HepG2 (cell line): ENCODE measurements at places on chromosomes 16 and 17. TPM values are rescaled to one million over a fixed set of nuclear protein-coding genes. Genes with fewer than 3 reads are reported as not detected.

- peaks cover 52% of the 10 kb centered on the region; the same call in 2 of the 3 replicates for H3K36me3 ChIP-seq
- no peak overlapping the region for H3K4me3 ChIP-seq
- H3K27me3 ChIP-seq, result no peaks in the 10 kb centered on the region
- DNase-seq, result no peak
Observed at GRCh38 chr17:35641032-35641431, 53.9 kb downstream of the AP2B1 start.

DNA sequence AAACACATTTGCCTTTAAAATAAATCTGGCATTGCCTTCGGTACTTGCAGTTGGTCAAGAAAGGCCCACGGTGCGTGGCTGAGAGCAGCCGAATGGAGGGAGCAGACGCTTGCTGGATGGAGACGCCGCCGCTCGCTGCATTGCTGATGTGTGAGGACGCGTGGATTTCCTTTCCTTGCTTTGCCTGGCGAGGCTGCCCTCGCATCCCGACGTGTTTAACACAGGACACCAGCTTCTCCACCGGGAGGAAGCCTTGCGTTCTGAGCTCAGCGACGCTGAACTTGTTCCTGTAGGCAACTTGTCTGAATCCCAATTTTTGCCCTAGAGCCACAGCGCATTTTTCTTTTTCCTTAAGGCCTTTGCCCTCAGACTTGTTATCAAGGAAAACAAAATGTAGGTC lies 45.8 kb downstream of the COX4I1 start:
- H3K27me3 ChIP-seq, result peaks cover 6% of the 10 kb centered on the region; the same call in 1 of the 3 replicates
- H3K36me3 ChIP-seq, result no peaks in the 10 kb centered on the region
- H3K4me1 ChIP-seq, result peaks cover 61% of the 10 kb centered on the region
- H3K4me3 ChIP-seq, result no peak overlapping the region
- DNase-seq, result no peak

- H3K27me3 ChIP-seq, result peaks cover 73% of the 10 kb centered on the region
- no peaks in the 10 kb centered on the region for H3K36me3 ChIP-seq
- H3K27ac ChIP-seq, result no peak overlapping the region
- H3K4me3 ChIP-seq, result no peak overlapping the region
- no peak for DNase-seq
Observed at GRCh38 chr17:38578229-38579082, 27.3 kb downstream of the SRCIN1 start.

- peaks cover 68% of the 10 kb centered on the region for H3K4me1 ChIP-seq
- DNase-seq, result peak; percentile 58
- no peaks in the 10 kb centered on the region for H3K27me3 ChIP-seq
- peak overlapping the region; percentile 96 for H3K27ac ChIP-seq
Observed at GRCh38 chr17:46191322-46192188, 1.7 kb downstream of the KANSL1 start.

DNA sequence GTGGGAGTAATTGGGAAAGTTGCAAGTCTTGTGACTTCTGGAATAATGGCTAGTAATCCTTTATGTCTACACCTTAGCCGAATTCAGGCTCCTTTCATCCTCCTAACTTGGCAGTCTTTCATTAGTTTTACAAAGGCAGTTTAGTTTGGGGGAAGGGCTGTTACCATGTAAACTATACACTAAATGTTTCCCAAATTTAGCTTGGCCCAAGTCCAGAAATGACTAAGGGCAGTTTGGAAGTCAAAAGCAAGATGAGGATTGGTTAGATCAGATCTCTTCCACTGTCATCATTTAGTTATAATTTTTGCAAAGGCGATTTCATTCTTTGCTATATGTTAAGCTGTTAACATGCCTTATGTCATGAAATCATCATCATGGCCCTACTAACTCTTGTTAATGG lies 115.4 kb upstream of the CACNG3 start:
- peaks cover 2% of the 10 kb centered on the region; the same call in 1 of the 2 replicates for H3K27me3 ChIP-seq
- H3K4me3 ChIP-seq, result no peak overlapping the region
- no peak for DNase-seq
- H3K27ac ChIP-seq, result no peak overlapping the region
- no peaks in the 10 kb centered on the region for H3K36me3 ChIP-seq
- no peaks in the 10 kb centered on the region for H3K4me1 ChIP-seq

DNA sequence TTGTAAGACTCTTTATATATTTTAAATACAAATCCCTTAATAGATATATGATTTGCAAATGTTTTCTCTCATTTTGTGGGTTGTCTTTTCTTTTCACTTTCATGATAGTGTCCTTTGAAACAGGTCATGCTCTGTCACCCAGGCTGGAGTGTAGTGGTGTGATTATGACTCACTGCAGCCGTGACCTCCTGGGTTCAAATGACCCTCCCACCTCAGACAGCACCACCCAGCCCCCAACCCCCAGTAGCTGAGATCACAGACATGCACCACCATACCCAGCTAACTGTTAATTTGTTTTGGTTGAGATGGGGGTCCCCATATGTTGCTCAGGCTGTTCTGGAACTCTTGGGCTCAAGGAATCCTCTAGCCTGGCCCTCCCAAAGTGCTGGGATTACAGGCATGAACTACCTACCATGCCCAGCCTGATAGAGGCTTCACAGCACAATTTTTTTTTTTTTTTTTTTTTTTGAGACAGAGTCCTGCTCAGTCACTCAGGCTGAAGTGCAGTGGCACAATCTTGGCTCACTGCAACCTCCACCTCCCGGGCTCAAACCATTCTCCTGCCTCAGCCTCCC lies 18.5 kb upstream of the TMIGD1 start:
- peak overlapping the region; percentile 40 for H3K27ac ChIP-seq
- H3K36me3 ChIP-seq, result no peaks in the 10 kb centered on the region
- peak; percentile 57 for DNase-seq
- H3K4me1 ChIP-seq, result peaks cover 52% of the 10 kb centered on the region
- H3K4me3 ChIP-seq, result no peak overlapping the region
- H3K27me3 ChIP-seq, result no peaks in the 10 kb centered on the region

GRCh38 chr16:10045947-10046346 lies 136.3 kb downstream of the GRIN2A start:
- H3K4me1 ChIP-seq, result no peaks in the 10 kb centered on the region
- no peak overlapping the region for H3K27ac ChIP-seq
- no peaks in the 10 kb centered on the region for H3K36me3 ChIP-seq
- no peaks in the 10 kb centered on the region for H3K27me3 ChIP-seq

GRCh38 chr16:81485824-81486539 lies 41.4 kb downstream of the CMIP start:
- no peak overlapping the region for H3K27ac ChIP-seq
- H3K4me1 ChIP-seq, result peaks cover 66% of the 10 kb centered on the region
- peaks cover 45% of the 10 kb centered on the region for H3K36me3 ChIP-seq
- H3K4me3 ChIP-seq, result no peak overlapping the region
- DNase-seq, result no peak

- peak; percentile 56 for DNase-seq
- H3K36me3 ChIP-seq, result no peaks in the 10 kb centered on the region
- peaks cover 6% of the 10 kb centered on the region; the same call in 1 of the 2 replicates for H3K4me1 ChIP-seq
Observed at GRCh38 chr16:55842369-55843104, 9.6 kb upstream of the CES1 start.

DNA sequence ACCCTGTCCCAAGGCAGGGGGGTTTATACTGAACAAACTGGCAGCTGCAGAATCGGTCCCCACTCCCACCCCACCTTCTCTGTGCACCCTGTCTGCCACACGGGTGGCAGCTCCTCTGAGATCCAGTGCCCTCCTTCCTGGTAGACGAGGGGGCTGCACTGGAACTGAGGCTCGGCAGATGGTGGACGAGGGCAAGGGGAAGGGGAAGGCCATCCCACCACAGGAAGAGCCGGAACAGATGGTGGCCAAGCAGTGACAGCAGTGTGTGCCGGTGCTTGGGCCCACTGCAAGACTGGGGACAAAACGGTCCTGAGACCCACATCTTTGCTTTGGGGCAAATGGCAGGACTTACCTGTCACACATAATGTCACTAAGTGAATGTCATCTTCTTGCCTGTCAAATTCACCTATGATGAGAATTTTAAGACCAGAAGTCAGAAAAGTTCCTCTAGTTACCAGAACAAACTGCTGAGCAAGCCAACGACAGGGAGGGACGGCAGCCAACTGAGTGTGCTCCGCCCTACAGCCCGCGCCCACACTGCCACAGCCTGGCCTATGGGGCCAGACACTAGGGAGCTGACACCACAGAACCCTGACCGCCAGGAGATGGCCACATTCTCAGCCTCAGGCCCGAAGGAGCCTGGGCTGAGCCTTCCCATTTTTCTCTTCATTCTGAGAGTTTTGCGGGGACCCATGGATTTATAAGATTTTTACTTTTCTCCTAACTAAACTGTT lies 14.4 kb downstream of the NTAN1 start:
- no peaks in the 10 kb centered on the region for H3K4me1 ChIP-seq
- H3K36me3 ChIP-seq, result peaks cover 38% of the 10 kb centered on the region
- DNase-seq, result no peak

GRCh38 chr16:27841061-27841801 lies 222.3 kb downstream of the GSG1L start:
- DNase-seq, result no peak
- H3K4me3 ChIP-seq, result no peak overlapping the region
- no peak overlapping the region for H3K27ac ChIP-seq

- no peaks in the 10 kb centered on the region for H3K36me3 ChIP-seq
- H3K4me3 ChIP-seq, result no peak overlapping the region
- no peaks in the 10 kb centered on the region for H3K27me3 ChIP-seq
- no peaks in the 10 kb centered on the region for H3K4me1 ChIP-seq
- H3K27ac ChIP-seq, result no peak overlapping the region
Observed at GRCh38 chr16:30499284-30499683, 26.7 kb downstream of the ITGAL start.

DNA sequence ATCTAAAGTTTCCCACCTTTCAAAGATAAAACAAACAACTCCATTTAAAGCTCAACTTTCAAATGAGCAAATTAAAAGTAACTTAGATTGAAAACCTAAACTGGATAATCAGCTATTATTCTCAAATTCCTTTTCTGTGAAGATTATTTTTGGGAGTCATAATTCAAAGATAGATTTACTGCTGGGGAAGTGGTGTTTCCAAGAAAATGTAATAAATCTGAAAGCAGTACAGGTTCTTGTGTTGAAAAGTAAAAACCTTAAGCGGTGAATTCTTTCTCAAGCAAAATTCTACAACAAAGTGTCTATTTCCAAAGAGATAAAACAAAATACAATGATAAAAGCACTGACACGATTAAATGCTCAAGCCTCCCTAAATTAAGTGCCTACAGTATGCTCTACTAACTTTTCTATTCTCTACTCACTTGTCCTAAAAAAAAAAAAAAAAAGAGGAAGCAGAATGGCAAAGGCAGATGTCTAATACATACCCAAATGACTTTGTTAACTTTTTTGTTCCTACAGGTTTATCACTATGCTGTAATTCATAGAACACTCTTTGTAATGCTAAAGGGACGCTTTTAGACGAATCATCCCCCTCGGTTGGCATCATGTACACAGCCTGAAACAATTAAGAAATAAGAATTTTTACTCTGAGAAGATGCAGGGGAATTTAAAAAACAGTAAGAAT lies 34.5 kb downstream of the LITAFD start:
- no peak for DNase-seq
- no peaks in the 10 kb centered on the region for H3K4me1 ChIP-seq
- peaks cover 71% of the 10 kb centered on the region for H3K36me3 ChIP-seq
- H3K4me3 ChIP-seq, result no peak overlapping the region
- H3K27me3 ChIP-seq, result no peaks in the 10 kb centered on the region
- H3K27ac ChIP-seq, result no peak overlapping the region

DNA sequence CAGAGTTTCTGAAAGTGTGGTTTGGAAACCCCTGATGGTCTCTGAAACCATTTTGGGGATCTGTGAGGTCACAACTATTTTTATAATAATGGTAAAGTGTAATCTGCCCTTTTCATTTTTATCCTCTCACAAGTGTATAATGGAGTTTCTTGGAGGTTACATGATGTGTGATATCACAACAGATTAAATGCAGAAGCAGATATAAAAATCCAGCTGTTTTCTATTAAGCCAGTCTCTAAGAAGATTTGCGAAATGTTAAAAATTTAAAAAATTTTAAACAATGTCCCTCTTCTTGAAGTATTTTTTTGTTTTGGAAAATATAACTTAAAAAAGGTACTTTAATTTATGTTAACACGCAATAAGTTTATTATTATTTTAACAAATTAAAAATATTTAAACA lies 48.7 kb downstream of the RPGRIP1L start:
- H3K4me3 ChIP-seq, result no peak overlapping the region
- peaks cover 2% of the 10 kb centered on the region; the same call in 1 of the 2 replicates for H3K36me3 ChIP-seq
- DNase-seq, result no peak
- H3K4me1 ChIP-seq, result no peaks in the 10 kb centered on the region

GRCh38 chr17:14942526-14943190 lies 322.5 kb downstream of the PMP22 start:
- H3K27ac ChIP-seq, result no peak overlapping the region
- H3K4me3 ChIP-seq, result no peak overlapping the region
- DNase-seq, result no peak
- H3K27me3 ChIP-seq, result no peaks in the 10 kb centered on the region
- no peaks in the 10 kb centered on the region for H3K4me1 ChIP-seq

- H3K36me3 ChIP-seq, result no peaks in the 10 kb centered on the region
- no peaks in the 10 kb centered on the region; the same call in 2 of the 3 replicates for H3K27me3 ChIP-seq
- H3K4me3 ChIP-seq, result no peak overlapping the region
- H3K4me1 ChIP-seq, result no peaks in the 10 kb centered on the region
Observed at GRCh38 chr17:31733326-31733725, 125.7 kb downstream of the COPRS start.

DNA sequence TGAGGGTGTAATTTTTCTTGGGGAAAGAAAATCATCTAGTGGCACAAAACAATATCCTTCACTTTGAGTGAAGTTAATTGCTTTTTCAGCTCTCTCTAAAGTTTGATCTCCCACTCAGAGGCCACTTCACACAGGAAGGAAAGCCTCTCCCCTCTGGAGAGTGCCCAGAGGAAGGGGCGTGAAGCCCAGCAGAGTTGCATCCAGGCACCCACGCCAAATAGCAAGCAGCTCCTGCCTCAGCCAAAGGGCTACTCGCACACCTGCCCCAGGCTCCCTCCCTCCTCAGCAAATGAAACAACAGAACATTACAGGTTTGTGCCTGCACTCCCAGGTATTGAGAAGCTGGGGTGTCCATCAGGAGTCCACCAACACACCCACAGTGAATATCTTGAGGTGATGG lies 183.0 kb upstream of the RPL38 start:
- no peaks in the 10 kb centered on the region for H3K36me3 ChIP-seq
- DNase-seq, result no peak
- H3K4me3 ChIP-seq, result no peak overlapping the region

- H3K36me3 ChIP-seq, result no peaks in the 10 kb centered on the region
- H3K4me1 ChIP-seq, result peaks cover 56% of the 10 kb centered on the region
- no peak overlapping the region for H3K27ac ChIP-seq
- DNase-seq, result no peak
- no peak overlapping the region for H3K4me3 ChIP-seq
- peaks cover 2% of the 10 kb centered on the region; the same call in 1 of the 2 replicates for H3K27me3 ChIP-seq
Observed at GRCh38 chr16:81432937-81433557, 11.6 kb upstream of the CMIP start.

The MAZ gene
- polyA plus RNA-seq, result 203 and 255 TPM in 2 replicates

The MEIOB gene
- polyA plus RNA-seq, result 0.05 and 0.17 TPM in 2 replicates

The PPP1R27 gene
- polyA plus RNA-seq, result 0.17 and 0.33 TPM in 2 replicates

The LGALS9 gene
- polyA plus RNA-seq, result 1.4 and 1.6 TPM in 2 replicates

The DRC7 gene
- polyA plus RNA-seq, result 3.4 and 3.5 TPM in 2 replicates

The SOCS1 gene
- polyA plus RNA-seq, result 6.3 and 9.4 TPM in 2 replicates

The CD300E gene
- not detected in 2 replicates for polyA plus RNA-seq

The CCT6B gene
- polyA plus RNA-seq, result 0.41 and 0.46 TPM in 2 replicates

The TP53TG3B gene
- polyA plus RNA-seq, result not detected in 2 replicates

The SP6 gene
- polyA plus RNA-seq, result 0.07 and 0.09 TPM in 2 replicates

The CLEC19A gene
- not detected in 2 replicates for polyA plus RNA-seq

The CEP112 gene
- polyA plus RNA-seq, result 1.1 and 1.2 TPM in 2 replicates
